ENCODE measurements at places on chromosomes 3 and 15. TPM values are rescaled to one million over a fixed set of nuclear protein-coding genes. Genes with fewer than 3 reads are reported as not detected.
A peak's percentile ranks its signal among the peaks of the same experiment; 100 is the strongest.

Gene MOBP
- not detected for total RNA-seq

- DNase-seq, result no peak
Observed at GRCh38 chr3:160486459-160486869, 36.9 kb upstream of the TRIM59 start.

DNA sequence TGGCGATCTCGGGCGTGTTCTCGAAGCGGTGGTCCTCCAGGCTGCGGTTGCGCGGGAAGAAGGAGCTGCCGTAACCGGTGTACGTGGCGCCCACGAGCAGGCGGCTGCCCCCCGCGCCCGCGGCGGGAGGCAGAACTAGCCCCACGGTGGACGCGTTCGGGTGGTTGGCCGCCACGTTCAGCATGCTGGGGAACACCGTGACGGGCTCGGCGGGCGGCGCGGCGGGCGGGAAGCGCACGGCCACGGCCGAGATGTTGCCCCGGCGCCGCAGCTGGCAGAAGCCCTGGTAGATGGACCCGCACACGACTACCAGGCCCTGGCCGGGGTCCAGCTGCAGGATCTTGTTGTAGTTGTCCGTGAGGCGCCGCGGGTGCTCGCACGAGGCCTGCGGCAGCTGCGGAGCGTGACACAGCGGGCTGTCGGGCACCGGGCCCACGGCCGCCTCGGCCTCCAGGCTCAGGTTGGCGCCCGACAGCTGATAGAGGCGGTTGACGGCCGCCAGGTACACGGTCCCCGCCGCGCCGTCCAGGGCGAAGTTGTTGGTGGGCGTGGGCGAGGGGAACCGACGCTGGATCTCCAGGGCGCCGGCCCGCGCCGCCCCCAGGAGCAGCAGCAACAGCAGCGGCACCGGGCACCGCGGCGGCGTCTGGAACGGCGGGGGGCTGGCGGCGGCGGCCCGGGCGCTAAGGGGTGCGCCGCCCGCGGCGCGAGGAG, 397 bp downstream of the PLXND1 start:
- no peak for DNase-seq

- no peak for DNase-seq
Observed at GRCh38 chr3:189171707-189172106, at the start of gene TPRG1. Gene TPRG1 (plus strand): TSS chr3:189171971. CDS start chr3:189207385, 35,414 bp downstream.

GRCh38 chr3:122758877-122759560, 34.6 kb downstream of the HSPBAP1 start:
- no peak for DNase-seq

DNA sequence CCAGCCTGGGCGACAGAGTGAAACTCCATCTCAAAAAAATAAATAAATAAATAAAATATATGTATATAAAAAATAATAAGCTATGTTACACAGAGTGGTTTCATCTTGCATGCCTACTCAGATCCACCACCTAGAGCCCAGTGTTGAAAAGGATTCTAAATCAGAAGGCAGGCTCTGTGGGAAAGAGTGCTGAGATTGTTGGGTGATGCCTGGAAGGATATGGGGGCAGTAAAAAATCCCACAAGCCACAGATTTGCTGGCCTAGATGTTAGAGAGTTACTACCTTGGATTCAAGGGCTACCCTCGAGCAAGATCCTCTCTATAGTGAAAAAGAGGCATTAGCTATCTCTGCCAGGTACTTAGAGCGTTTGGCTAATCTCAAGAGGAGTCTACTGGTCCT, 144.3 kb downstream of the STAC start:
- DNase-seq, result no peak

DNA sequence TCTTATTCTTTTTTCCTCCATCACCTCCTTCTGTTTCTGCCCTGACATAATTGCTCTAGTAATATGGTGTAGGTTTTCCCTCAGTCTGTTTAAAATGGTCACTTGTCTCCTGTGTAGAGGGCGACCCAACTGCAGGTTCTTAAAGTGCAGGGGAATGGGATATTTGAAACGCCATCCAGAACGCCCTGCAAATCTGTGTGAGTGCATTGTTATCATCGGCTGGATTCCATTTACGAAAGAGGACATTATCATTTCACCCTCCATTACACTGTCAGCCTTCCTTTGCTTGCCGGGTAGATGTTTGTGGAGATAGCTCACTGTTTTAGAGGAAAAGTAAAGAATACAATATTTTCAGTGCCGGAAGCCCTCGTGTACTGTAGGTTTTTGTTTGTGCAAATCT, 354.0 kb downstream of the LRTM1 start:
- DNase-seq, result no peak

GRCh38 chr3:131669600-131669999, 166.8 kb upstream of the MRPL3 start:
- DNase-seq, result no peak

DNA sequence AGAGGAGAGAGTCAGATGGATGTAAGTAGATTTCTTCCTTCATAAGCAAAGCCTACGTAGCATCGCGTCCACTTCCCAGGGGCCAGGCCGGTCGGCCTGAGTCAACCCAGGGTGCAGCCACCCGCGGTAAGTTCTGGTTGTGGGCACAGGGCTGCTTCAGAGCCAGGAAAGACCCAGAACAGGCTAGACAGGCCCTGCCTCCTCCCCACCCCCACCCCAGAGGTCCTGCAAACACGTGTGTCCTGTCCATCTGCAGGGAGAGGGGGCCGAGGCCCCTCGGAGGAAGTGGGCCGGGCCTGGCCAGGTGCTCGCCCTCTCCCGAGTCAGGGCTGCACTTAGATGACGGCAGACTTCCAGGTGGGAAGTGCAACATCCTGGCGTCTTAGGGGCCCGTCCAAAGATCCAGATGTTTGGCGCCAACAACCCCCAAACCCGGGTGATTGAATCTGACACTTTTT, 100.8 kb upstream of the ALDH1A3 start:
- peak; percentile 69 for DNase-seq

Measured in mesenteric fat pad (tissue), 1 donor.